ENCODE measurements at places on chromosomes 11 and 22.

DNA sequence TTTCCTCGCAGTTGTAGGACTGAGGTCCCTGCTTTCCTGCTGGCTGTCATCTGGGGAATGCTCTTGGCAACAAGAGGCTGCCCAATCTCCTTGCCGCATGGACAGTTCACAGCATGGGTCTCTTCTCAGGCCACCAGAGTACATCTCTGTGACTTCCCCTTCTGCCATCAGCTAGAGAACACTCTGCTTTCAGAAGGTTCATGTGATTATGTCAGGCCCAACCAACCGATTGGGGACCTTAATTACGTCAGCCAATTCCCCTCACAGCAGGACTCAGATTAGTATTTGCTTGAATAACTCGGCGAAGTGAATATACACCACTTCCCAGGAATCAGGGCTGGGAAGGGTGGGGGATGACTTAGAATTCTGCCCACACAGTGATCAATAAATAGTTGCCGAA, 61.9 kb upstream of the CSNK2A3 start:
- H3K27me3 ChIP-seq = no peaks in the 10 kb centered on the region
- no peak overlapping the region for H3K4me3 ChIP-seq
- no peak for DNase-seq
- no peak overlapping the region for H3K27ac ChIP-seq
- H3K36me3 ChIP-seq = no peaks in the 10 kb centered on the region

- H3K4me1 ChIP-seq = no peaks in the 10 kb centered on the region
- peak; percentile 97 for DNase-seq
- no peak overlapping the region for H3K27ac ChIP-seq
- no peaks in the 10 kb centered on the region for H3K27me3 ChIP-seq
- H3K36me3 ChIP-seq = no peaks in the 10 kb centered on the region
Observed at GRCh38 chr22:49305214-49305965, 522.3 kb downstream of the BRD1 start.

DNA sequence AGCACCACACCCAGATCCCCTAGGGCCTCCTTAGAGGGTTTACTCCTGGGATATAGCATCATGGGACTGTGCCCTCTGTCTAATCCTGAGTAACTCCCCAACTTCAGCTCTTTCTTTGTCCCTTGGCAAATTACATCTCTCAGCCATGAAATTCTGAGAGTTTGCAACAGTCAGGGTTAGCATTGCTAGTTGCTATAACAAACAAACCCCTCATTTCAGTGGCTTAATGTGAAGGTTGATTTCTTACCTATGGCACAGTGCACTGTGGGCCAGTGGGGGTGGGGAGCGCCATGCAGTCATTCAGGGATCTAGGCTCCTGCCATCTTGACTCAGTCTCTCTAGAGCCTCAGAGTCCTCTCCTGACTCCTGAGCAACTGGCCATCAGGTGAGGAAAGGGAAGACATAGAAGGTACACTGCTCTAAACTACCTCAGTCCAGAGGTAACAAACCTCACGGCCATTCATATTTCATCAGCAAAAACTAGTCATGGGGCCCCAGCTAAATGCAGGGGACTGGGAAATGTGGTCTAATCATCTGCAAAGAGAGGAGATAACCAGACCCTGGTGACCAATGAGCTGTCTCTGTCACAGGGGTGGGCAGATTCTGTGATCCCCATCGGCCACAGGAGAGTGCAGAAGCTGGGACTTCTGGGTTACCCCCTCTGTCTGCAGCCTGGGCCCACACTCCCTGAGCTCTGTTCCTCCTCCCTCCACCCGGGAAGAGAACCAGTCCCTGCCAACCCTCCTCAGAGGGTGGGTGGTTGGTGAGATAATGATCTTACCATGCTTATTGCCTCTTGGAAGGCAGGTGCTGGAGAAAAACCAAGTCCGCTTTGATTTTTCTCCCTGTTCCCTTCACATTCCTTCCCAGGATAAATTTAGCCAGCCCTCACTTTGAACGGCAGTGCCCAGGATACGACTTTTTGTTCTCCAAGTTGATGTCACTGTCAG, 17.5 kb downstream of the PRG3 start:
- H3K27me3 ChIP-seq = peaks cover 46% of the 10 kb centered on the region
- H3K36me3 ChIP-seq = no peaks in the 10 kb centered on the region
- no peak for DNase-seq
- peaks cover 17% of the 10 kb centered on the region for H3K4me1 ChIP-seq
- H3K27ac ChIP-seq = no peak overlapping the region
- no peak overlapping the region for H3K4me3 ChIP-seq

DNA sequence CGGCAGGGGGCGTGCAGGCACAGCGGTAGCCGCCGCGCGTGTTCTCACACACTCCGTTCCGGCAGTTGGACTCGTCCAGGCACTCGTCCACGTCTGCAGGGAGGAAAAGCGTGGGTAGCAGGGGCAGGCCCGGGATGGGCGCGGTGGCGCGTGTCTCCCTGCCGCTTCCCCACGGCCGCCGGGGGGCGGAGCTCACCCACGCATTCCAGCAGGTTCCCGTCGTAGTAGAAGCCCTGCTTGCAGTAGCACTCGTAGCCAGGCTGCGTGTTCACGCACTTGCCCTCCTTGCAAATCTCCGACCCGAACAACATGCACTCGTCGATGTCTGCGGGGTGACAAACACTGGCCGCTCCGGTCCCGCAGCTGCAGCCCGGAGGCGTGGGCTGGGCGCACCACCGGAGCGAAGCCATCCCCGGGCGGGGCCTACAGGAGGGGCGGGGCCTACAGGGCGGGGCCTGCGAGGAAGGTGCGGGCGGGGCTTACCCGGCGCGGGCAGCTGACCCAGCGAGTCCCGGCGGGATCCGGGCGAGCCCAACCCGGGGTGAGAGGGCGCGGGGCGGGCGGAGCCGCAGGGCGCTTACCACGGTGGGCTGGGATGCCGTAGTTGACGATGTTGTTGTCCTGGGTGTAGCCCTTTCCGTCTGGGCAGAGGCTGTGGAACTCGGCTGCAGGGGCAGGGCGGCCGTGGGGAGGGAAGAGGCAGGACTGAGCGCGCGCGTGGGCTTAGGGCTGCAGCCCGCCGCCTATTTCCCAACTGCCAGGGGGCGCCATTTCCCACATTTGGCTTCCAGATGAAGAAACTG, 15.6 kb downstream of the SCYL1 start:
- H3K27me3 ChIP-seq = peaks cover 67% of the 10 kb centered on the region
- H3K36me3 ChIP-seq = peaks cover 14% of the 10 kb centered on the region
- peak; percentile 99 for DNase-seq
- no peak overlapping the region for H3K27ac ChIP-seq
- no peaks in the 10 kb centered on the region for H3K4me1 ChIP-seq
- H3K4me3 ChIP-seq = peak overlapping the region; percentile 72

- no peak overlapping the region for H3K27ac ChIP-seq
- no peak overlapping the region for H3K4me3 ChIP-seq
- no peak for DNase-seq
- H3K4me1 ChIP-seq = no peaks in the 10 kb centered on the region
- no peaks in the 10 kb centered on the region for H3K27me3 ChIP-seq
- H3K36me3 ChIP-seq = no peaks in the 10 kb centered on the region
Observed at GRCh38 chr11:80814813-80815212, 1374.0 kb upstream of the TENM4 start.

DNA sequence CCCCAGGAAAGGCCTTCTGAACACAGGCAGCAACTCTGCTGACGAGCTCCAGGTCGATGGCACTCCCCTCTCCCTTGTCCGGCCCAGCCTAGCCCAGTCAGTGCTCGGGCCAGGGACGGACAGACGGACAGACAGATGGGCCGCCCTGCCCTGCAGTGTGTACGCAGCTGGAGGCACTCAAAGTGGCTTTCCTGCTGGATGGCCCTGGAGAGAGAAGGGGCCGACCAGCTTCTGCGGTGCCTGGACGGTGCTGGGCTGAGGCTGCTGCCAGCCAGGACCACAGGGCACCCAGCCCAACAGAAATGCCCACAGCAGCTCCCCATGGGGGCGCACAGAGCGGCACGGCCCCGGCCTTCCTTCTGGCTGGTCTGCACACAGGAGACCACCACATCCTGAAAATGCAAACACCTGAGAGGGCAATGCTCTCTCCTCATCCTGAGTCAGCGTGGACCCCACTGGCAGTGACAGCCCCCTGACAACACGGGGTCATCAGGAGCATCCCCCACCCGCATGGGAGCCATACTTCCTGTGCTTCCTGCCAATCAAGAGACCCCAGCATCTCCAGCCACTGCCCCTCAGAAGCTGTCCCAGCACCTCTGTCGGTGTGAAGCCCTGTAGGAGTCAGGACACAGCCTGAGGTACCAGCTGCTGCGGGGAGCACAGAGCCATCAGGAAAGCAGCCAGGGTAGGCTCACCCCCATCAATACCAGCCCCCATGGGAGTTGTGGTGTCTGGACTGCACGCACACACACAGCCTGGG, 692 bp upstream of the MOB2 start:
- no peak overlapping the region for H3K27ac ChIP-seq
- H3K4me3 ChIP-seq = no peak overlapping the region
- no peaks in the 10 kb centered on the region for H3K4me1 ChIP-seq

- H3K27me3 ChIP-seq = no peaks in the 10 kb centered on the region
- H3K36me3 ChIP-seq = no peaks in the 10 kb centered on the region
- no peak overlapping the region for H3K27ac ChIP-seq
- no peak for DNase-seq
- H3K4me1 ChIP-seq = peaks cover 14% of the 10 kb centered on the region
Observed at GRCh38 chr11:34641456-34641855, 20.6 kb downstream of the EHF start.

- H3K27ac ChIP-seq = no peak overlapping the region
- peaks cover 60% of the 10 kb centered on the region for H3K36me3 ChIP-seq
- peaks cover 7% of the 10 kb centered on the region for H3K4me1 ChIP-seq
- no peak overlapping the region for H3K4me3 ChIP-seq
- peak; percentile 59 for DNase-seq
Observed at GRCh38 chr22:41435560-41435959, 11.0 kb downstream of the TOB2 start.

- peaks cover 6% of the 10 kb centered on the region for H3K4me1 ChIP-seq
- H3K27me3 ChIP-seq = peaks cover 76% of the 10 kb centered on the region
- no peak overlapping the region for H3K27ac ChIP-seq
- H3K36me3 ChIP-seq = no peaks in the 10 kb centered on the region
- DNase-seq = no peak
Observed at GRCh38 chr11:76148941-76149613, 57.2 kb downstream of the WNT11 start.

DNA sequence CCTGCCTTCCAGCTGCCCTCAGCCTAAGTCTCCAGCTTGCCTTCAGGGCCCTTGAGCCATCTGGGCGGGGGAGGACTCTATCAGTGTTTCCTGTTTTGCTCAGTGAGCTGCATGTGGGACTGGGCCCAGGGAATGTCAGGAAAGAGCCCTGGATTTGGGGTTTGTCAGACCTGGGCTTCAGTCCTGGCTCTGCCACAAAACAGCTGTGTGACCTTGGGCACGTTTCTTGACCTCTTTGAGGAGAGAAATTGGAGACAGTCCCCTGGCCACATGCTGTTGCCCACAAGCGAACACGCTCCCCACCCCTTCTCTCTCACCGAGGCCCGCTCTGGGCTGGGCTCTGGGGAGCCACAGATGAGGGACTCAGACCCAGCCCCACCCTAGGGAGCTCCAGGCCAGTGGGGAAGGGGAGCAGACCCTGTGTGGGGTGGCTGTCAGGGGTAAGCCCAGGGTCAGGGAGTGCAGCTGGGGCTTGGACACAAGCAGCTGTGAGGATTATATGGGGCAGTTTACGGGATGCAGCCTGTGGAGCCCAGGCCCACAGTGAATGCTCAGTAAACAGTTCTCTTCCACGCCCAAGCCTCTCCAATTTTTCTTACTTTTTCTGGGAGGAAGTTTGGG, 12.3 kb downstream of the MYO7A start:
- H3K4me3 ChIP-seq = no peak overlapping the region
- H3K27me3 ChIP-seq = no peaks in the 10 kb centered on the region
- no peaks in the 10 kb centered on the region for H3K4me1 ChIP-seq
- H3K36me3 ChIP-seq = no peaks in the 10 kb centered on the region
- no peak overlapping the region for H3K27ac ChIP-seq
